Stimulated activated CD8-positive, alpha-beta memory T cell treated with anti-CD3 and anti-CD28 coated beads, Interleukin-4, amount 100 ng/mL, for 48 hours (primary cell): ENCODE measurements at places on chromosomes 2 and 18.

DNA sequence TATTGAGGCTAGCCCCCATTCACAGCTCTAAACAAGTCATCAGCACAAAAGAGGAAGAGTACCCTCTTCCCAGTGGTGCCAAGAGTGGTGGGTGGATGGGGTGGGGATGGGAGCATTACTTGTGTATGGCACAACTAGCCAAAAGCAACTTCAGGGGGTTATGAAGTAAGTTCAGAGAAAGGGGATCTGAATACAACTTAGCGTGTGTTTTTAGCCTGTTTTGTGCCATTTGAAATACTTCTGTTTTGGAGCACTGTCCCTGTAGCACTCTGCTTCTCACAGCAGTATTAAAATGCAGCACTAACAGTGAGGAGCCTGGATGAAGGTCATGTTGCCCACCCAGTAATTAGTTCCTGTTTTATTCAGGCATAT, 113.5 kb downstream of the CRIM1 start:
- DNase-seq: no peak

DNA sequence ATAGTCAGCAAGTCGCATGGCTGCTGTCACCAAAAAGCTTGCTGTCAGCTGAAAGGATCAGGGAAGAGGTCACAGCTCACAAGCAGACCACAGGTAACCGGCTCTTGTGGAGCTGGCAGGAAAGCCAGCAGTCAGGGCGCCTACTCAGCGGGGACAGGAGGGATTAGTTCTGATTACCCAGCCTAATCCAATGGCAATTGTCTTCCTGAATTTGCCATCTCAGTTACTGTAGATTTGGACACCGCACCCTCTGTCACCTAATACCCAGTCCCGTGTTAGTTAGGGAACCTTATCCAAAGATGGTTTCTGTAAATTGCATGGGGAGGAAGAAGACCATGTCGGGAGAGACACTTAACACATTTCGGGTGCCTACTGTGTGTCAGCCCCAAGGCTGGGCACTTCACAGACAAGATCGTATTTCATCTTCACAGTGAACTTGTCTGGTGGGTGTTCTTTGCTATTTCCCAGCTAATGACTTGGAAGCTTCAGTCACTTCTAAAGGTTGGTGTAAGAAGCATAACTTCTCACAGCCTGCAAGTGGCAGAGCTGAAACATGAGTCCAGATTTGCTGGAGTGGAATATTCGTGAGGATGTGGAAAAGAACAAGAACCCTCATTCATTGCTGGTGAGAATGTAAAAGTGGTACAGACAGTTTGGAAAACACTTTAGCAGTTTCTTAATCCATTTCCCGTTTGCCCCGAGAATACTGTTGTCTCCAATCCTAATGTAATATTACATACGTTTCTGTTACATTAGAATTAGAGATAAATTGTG, 9.9 kb downstream of the ALPK2 start:
- no peak for DNase-seq

DNA sequence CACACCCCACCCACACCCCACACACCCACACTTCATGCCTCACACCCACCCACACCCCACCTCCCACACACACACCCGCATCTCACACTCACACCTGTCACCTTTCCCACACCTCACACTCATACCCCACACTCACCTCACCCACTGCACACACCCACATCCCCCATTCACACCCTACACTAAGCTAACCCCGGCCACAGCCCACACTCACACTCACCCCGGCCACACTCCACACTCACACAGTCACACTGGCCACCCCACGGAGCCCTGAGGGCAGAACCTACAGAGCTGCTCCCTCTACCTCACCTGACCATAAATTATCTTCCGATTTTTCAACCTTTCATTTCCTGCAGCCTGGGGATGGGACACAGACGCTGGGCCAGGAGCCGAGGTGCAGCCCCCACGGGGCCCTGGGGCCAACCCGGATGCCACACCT, 241.3 kb downstream of the HDAC4 start:
- no peak for DNase-seq

DNA sequence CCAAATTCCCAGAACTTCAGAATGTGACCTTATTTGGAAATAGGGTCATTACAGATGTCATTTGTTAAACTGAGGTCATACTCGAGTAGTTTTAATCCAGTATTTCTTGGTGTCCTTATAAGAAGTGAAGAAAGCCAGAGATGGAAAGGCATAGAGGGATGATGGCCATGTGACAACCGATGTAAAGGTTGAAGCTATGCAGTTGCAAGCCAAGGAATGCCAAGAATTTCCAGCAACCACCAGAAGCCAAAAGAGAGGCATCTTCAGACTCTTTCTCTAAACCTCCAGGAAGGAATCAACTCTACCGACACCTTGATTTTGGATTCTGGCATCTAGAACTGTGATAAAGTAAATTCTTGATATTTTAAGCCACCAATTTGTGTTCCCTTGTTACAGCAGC, 242.2 kb downstream of the CDH20 start:
- no peak for DNase-seq

- no peak for DNase-seq
Measured at GRCh38 chr18:22643731-22644130, 226.0 kb upstream of the CTAGE1 start.

DNA sequence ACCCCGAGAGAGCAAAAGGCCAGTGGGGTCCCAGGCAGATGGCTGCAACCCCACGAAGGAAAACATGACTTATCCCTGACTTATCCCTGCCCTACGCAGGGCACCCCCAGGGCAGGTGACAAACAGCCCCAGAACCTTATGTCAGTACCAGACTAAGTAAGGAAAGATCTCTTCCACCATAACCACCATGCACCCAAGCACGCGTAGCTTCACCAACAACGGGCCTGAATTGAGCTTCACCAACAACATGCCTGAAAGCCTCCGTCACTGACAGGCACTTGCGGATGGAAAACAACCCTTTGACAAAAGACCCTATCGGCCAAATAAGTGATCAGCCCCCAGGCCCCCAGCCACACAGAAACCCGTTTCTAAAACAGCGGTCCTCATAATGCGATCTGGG, 34.1 kb downstream of the HDAC4 start:
- no peak for DNase-seq
